Diencephalon (tissue), 1 donor: ENCODE measurements at places on chromosomes 2 and 18. TPM values are rescaled to one million over a fixed set of nuclear protein-coding genes. Genes with fewer than 3 reads are reported as not detected.

The ZNF236 gene
- total RNA-seq, result 31.6 TPM

The GULP1 gene
- 59.3 TPM for total RNA-seq

The ALK gene
- 21.0 TPM for total RNA-seq

The GPR55 gene
- not detected for total RNA-seq
